Renal pelvis (tissue), 12 donors: ENCODE measurements at places on chromosomes 4 and X.

GRCh38 chr4:82458729-82459128 lies 28.3 kb downstream of the ENOPH1 start:
- no peak for DNase-seq

DNA sequence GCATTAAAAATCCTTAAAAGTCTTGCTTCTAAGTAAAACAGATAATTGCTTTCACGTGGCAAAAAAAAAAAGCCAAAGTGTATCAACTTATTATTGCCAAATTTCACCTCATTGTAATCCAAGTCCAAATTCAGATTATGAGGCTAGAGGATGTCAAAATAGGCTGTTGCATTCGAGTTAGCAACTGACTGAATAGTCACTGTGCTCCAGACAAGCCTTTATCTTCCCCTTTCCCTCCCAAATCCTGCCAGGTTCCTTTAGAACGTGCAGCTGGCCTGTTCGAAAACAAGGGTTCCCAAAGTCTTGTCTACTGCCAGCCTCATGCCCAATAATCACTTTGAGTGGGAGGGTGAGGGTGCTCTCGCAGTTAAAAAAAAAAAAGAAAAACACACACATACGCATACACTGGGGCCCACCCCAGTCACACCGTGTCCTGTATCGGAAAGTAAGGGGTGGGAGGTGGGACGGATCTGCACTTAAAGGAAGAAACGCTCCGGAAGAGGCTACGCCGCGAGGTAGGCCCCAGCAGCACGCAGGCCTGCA lies 603 bp downstream of the MAD2L1 start:
- DNase-seq, result no peak

DNA sequence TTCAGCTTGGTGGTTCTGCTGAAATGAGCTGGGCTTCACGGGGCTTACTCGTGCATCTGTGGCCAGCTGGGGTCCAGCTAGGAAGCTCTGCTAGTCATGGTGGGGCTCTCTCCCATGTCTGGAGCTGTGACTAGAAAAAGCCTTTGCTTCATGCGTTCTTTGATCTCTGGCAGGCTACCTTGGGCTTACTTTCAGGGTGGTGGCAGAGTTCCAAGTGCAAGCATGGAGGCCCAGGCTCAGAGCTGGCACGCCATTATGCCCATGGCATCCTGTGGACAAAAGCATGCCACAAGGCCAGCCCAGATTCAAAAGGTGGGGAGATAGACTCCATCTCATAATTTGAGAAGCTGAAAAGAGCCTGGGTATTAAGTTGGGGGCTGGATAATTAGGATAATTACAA lies 55.4 kb upstream of the GBA3 start:
- DNase-seq, result no peak

DNA sequence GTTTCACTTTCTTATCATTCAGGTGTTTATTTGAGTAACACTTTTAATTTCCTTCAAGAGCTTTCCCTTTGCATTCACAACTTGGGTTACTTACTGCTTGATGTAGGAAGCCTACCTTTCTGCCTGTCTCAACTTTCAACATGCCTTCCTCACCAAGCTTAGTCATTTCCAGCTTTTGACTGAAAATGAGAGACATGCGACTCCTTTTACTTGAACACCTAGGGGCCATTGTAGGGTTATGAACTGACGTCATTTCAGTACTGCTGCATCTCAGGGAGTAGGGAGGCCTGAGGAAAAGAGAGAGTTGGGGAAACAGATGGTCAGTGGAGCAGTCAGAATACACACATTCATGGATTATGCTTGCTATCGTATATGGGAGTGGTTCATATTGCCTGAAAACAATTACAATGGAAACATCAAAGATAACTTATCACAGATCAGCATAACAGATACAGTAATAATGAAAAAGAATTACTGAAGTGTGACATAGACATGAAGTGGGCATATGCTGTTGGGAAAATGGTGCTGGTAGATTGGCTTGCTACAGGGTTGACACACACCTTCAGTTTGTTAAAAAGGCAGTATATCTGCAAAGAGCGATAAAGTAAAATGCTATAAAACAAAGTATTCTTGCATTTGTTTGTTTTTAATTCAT lies 25.7 kb downstream of the USP53 start:
- DNase-seq, result no peak

DNA sequence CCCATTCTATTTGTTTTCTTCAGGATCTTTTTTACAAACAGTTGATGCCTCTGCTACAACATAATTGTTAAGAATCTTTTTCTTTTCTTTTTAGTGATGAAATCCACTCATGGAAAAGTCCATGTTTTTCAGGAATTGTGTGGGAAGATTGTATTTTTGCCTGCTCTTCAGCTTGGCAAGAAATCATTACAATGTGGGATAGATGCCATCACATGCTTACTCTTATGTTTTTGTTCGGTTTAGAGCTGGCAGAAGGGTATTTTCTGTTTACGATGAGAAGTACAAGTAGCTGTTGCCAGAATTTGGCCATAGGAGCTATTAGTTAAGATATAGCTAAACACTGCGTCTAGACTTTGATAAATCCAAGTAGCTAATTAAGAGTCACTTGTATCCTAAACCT lies 2585.3 kb downstream of the ARAP2 start:
- DNase-seq, result no peak
